Endothelial cell (in vitro differentiated cells): ENCODE measurements at places on chromosomes 2 and 18. TPM values are rescaled to one million over a fixed set of nuclear protein-coding genes. Genes with fewer than 3 reads are reported as not detected.

Gene ARHGAP15
- not detected for total RNA-seq

Gene APCDD1
- 3.1 TPM for total RNA-seq

Gene DYSF
- 566 TPM for total RNA-seq

Gene IL1A
- 0.26 TPM for total RNA-seq

Gene EFR3B
- total RNA-seq = 11.3 TPM

Gene REG1B
- total RNA-seq = not detected

Gene STAMBP
- total RNA-seq = 29.2 TPM

Gene EVX2
- not detected for total RNA-seq

Gene ST6GAL2
- 10.9 TPM for total RNA-seq

Gene RNU2-63P
- 6.9 TPM for total RNA-seq

Gene IAH1
- 37.5 TPM for total RNA-seq

Gene CCDC148
- 2.2 TPM for total RNA-seq

Gene COBLL1
- total RNA-seq = 46.6 TPM

Gene IL36RN
- not detected for total RNA-seq

Gene MAIP1
- total RNA-seq = 18.0 TPM

Gene DPP4
- total RNA-seq = 0.59 TPM

Gene SERPINB12
- not detected for total RNA-seq
